CD4-positive, alpha-beta memory T cell (primary cell): ENCODE measurements at places on chromosomes 1 and 21. TPM values are rescaled to one million over a fixed set of nuclear protein-coding genes. Genes with fewer than 3 reads are reported as not detected.

DNA sequence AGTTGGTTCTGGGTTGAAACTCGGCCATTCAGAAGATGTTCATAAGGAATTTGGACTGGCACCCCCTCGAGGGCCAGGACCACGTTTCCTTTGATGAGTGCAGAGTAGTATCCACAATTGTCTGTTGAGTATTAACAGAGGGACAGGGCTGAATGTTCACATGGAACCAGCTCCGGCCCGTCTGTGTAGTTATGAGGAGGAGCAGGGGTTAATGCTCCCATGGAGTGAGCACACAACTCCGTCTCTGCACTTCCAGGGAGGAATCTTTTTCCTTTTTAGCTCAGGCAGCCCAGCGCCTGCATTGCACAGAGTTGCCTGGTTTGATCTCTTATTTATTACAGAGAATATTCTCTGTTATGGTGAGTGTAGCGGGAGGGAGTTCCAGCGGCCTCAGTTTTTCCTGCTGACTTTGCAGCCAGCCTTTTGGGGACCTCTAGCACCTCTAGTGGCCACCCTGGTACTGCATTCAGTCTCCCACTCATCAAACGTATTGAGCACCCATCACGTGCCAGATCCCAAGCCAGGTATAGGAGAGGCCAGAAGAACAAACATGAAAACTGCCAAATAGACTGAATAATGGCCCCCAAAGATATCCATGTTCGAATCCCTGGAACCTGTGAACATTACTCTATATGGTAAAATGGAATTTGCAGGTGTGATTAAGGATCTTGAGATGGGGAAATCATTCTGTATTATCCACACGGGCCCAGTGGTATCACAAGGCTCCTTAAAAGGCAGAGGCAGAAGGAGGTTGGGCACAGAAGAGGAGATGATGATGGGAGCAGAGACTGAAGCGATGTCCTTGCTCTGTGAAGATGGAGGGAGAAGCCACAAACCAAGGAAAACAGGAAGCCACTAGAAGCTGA lies 167.7 kb upstream of the CSF3R start:
- DNase-seq, result peak; percentile 52
- H3K36me3 ChIP-seq, result no peaks in the 10 kb centered on the region
- H3K27me3 ChIP-seq, result peaks cover 9% of the 10 kb centered on the region
- no peak overlapping the region for H3K4me3 ChIP-seq
- no peak overlapping the region for H3K27ac ChIP-seq

- H3K36me3 ChIP-seq, result no peaks in the 10 kb centered on the region
- no peak for DNase-seq
- H3K4me1 ChIP-seq, result peaks cover 6% of the 10 kb centered on the region
- H3K27ac ChIP-seq, result no peak overlapping the region
Observed at GRCh38 chr1:157166590-157166989, 28.4 kb upstream of the ETV3 start.

GIPC2 gene
- 0.13 TPM for polyA plus RNA-seq

- no peaks in the 10 kb centered on the region for H3K36me3 ChIP-seq
- H3K4me3 ChIP-seq, result no peak overlapping the region
- no peak overlapping the region for H3K27ac ChIP-seq
- DNase-seq, result no peak
- H3K27me3 ChIP-seq, result no peaks in the 10 kb centered on the region
Observed at GRCh38 chr1:44390277-44390676, 14.8 kb upstream of the RNF220 start.

DNA sequence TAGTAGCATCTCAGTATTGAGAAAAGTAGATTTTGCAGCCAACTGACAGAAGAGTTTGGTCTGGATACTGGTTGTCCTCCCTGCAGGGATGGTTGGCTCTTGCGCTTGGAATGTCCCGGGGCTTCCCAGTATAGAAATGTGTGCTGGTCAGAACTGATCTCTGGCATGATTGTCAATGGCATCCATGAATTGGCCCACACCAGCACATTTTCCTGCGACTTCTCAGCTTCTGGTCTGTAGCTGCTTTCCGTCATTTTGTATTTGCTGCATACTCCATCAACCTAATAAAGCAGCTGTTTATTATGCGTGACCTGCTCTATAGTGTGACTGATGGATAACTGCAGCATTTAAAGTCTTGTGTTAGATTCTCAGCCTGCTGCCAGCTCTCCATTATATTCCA lies 203.7 kb downstream of the S1PR1 start:
- no peaks in the 10 kb centered on the region for H3K27me3 ChIP-seq
- H3K27ac ChIP-seq, result no peak overlapping the region
- H3K36me3 ChIP-seq, result no peaks in the 10 kb centered on the region
- no peaks in the 10 kb centered on the region for H3K4me1 ChIP-seq
- no peak for DNase-seq

GRCh38 chr1:87226341-87226760 lies 102.3 kb upstream of the LMO4 start:
- no peaks in the 10 kb centered on the region for H3K4me1 ChIP-seq
- H3K27ac ChIP-seq, result no peak overlapping the region
- no peak overlapping the region for H3K4me3 ChIP-seq
- no peak for DNase-seq
- H3K36me3 ChIP-seq, result no peaks in the 10 kb centered on the region

DNA sequence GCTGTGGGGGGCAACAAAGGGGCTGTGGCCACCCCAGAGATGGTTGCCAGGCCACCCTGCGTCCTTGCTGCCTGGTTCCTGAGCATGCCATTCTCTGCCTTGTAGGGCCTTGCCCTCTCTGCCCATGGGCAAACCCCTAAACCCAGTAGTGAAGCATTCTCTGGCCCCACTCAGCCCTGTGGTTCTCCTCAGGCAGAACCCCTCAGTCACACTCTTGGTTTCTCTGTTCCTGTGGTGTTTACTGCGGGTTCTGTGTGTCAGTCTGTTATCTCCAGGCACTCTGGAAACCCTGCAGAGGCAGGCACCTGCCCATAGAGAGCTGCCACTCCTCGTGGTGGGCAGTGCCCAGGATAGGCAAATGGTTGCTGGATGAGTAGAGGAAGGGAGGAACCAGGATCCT lies 41.1 kb upstream of the IL19 start:
- H3K27ac ChIP-seq, result no peak overlapping the region
- H3K36me3 ChIP-seq, result peaks cover 37% of the 10 kb centered on the region
- DNase-seq, result no peak
- no peaks in the 10 kb centered on the region for H3K27me3 ChIP-seq

DNA sequence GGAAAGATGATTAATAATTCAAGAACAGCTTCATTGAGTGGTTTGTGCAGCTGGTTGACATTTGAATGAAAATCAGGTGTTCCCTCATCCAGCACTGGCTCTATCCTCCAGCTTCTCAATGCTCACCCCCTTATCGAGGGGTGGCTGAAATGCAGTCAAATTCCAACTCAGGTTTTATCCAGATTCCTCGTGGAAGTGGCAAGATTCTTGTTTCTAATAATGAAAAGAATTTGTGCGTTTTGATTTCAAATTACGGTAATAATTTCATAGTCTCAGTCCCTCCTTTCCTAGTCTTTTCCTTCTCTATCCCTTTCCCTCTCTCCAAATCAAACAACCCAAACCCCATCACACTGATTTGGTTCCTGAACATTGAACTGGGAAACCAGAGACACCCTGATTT lies 3.1 kb downstream of the CNIH3 start:
- H3K36me3 ChIP-seq, result no peaks in the 10 kb centered on the region
- H3K27ac ChIP-seq, result no peak overlapping the region
- H3K27me3 ChIP-seq, result peaks cover 27% of the 10 kb centered on the region
- no peak overlapping the region for H3K4me3 ChIP-seq
- no peak for DNase-seq
